ENCODE measurements at places on chromosomes 3 and 15.

- no peak for DNase-seq
- H3K4me1 ChIP-seq, result no peaks in the 10 kb centered on the region
- peaks cover 22% of the 10 kb centered on the region for H3K27me3 ChIP-seq
- H3K27ac ChIP-seq, result no peak overlapping the region
- H3K36me3 ChIP-seq, result no peaks in the 10 kb centered on the region
These were observed 270.0 kb downstream of the GOLGA6L6 start for GRCh38 chr15:20271647-20272046.

- DNase-seq, result no peak
- H3K4me1 ChIP-seq, result peaks cover 9% of the 10 kb centered on the region
- no peaks in the 10 kb centered on the region for H3K27me3 ChIP-seq
- H3K36me3 ChIP-seq, result no peaks in the 10 kb centered on the region
These were observed 1.5 kb upstream of the FBXO22 start for GRCh38 chr15:75902129-75902557.

DNA sequence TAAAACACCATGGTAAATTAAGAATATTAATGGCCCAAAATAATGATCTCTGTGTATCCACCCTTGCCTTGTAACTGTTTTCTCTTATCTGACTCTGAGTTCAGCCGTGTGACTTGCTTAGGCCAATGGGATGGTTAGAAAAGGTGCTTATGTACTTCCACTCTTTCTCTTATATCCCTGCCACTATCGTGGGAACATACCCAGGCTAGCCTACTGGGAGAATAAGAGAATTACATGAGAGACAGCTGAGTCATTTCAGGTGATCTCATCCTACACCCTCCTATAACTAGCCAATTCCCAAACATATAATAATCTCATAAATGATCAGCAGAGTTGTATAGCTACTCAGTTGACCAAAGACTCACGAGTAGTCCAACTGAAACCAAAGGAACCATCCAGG, 98.3 kb upstream of the ABI3BP start:
- H3K36me3 ChIP-seq, result no peaks in the 10 kb centered on the region
- H3K27ac ChIP-seq, result no peak overlapping the region
- H3K4me3 ChIP-seq, result no peak overlapping the region
- no peaks in the 10 kb centered on the region for H3K4me1 ChIP-seq
- DNase-seq, result no peak

GRCh38 chr3:99761415-99762165, 56.1 kb upstream of the CMSS1 start:
- H3K4me3 ChIP-seq, result no peak overlapping the region
- no peaks in the 10 kb centered on the region for H3K27me3 ChIP-seq
- H3K4me1 ChIP-seq, result peaks cover 49% of the 10 kb centered on the region
- DNase-seq, result no peak
- no peaks in the 10 kb centered on the region for H3K36me3 ChIP-seq

DNA sequence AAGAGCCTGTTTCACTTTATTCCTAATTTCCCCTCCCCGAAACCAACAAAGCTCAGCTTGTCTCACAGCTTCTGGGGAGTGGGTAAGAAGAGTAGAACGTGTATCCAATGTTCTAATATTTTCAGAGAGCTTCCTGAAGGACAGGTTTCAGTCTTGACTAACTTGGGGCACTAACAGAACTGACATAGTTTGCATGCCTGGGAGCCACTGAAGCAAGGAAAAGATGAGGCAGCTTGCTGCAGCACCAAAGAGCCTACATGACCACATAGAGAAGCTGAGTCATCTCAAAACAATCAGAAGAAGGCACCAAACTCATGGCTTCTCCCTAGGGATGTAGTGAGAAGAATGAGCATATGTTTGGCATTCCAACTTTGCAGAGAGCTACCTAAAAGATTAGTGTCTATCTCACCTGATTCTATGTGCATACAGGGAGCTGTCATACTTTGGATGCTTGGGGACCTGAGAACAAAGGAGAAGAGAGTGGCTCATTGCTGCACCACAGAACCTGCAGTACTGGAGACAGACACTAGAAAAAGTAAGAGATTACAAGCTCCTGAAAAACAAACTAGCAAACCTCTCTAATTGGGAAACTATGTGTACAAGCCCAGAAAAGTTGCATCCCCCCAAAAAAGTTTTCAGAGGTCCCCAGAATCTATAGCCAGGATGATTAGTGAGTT, 86.9 kb downstream of the DCLK3 start:
- no peaks in the 10 kb centered on the region for H3K36me3 ChIP-seq
- no peak overlapping the region for H3K27ac ChIP-seq
- DNase-seq, result no peak
- H3K4me3 ChIP-seq, result no peak overlapping the region
- H3K27me3 ChIP-seq, result no peaks in the 10 kb centered on the region
- no peaks in the 10 kb centered on the region for H3K4me1 ChIP-seq

GRCh38 chr15:38080651-38081275, 146.3 kb downstream of the TMCO5A start:
- no peaks in the 10 kb centered on the region for H3K36me3 ChIP-seq
- H3K4me1 ChIP-seq, result peaks cover 22% of the 10 kb centered on the region
- H3K27me3 ChIP-seq, result no peaks in the 10 kb centered on the region
- H3K4me3 ChIP-seq, result no peak overlapping the region
- no peak for DNase-seq

- no peak for DNase-seq
- no peaks in the 10 kb centered on the region for H3K36me3 ChIP-seq
- no peak overlapping the region for H3K27ac ChIP-seq
These were observed 971.6 kb downstream of the ZPLD1 start for GRCh38 chr3:103406320-103406850.

DNA sequence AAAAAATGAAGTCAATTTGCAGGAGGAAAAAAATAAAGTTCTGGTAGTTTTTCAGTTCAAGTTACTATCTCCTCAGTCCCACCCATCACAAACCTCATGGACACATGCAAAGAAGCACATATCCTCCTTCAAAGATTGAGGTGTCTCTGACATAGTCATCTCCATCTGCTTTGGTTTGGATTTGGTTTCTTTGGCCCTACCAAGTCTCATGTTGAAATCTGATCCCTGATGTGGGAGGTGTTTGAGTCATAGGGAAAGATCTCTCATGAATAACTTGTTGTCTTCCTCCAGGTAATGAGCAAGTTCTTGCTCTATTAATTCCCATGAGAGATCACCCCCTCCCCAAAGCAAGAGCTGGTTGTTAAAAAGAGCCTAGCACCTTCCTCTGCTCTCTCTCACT, 446.8 kb downstream of the IGSF11 start:
- H3K4me1 ChIP-seq, result no peaks in the 10 kb centered on the region
- H3K27ac ChIP-seq, result no peak overlapping the region
- H3K4me3 ChIP-seq, result no peak overlapping the region

DNA sequence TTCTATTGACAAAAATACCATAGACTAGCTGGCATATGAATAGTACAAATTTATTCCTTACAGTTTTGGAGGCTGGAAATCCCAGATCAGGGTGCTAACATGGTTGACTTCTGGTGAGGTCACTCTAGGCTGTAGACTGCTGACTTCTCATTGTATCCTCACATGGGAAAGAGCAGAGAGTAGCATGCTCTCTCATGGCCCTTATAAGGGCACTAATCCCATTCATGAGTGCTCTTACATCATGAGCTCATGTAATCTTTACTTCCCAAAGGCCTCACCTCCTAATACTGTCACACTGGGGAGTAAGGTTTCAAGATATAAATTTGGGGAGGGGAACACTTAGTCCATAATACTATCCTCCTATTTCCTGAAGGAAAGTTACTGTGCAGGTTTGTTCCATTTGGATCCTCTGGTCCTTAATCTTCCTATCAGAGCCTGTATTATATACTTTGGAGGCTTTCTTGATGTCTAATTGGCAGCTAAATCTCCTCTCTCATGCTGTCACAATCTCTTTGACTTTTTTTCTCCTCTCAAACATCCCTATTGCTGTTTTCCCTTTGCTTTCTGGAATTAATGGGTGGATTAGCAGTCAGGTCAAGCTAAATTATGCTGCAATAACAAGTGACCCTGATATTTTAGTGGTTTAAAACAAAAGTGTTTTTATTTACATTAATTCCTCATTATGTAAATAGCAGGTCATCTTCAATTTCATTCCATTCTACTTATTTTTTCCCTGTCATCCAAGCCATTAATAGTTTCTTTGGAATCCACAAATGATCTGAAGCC, 23.1 kb upstream of the LEKR1 start:
- no peak for DNase-seq
- H3K4me3 ChIP-seq, result no peak overlapping the region
- H3K4me1 ChIP-seq, result no peaks in the 10 kb centered on the region
- no peaks in the 10 kb centered on the region for H3K27me3 ChIP-seq
- no peak overlapping the region for H3K27ac ChIP-seq
- no peaks in the 10 kb centered on the region for H3K36me3 ChIP-seq

DNA sequence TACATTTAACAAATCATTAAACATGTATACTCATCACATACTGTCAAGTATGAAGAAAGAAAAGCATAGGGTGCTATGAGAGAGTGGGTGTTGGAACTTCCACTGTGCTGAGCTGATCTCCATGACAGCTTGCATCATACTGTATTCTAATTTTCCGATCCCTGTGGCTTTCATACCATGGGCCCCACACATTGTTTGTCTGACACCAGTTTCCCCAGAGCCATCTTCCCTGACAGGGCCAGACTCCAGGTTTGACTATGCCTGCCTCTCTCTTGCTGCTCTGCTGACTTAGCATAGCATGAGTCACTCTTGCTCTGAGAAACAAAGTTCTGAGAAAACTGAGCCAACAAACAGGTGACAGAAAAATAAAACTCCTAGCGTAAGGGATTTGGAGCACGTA, 37.0 kb upstream of the CASR start:
- DNase-seq, result no peak
- no peak overlapping the region for H3K27ac ChIP-seq
- no peaks in the 10 kb centered on the region for H3K4me1 ChIP-seq
- H3K36me3 ChIP-seq, result no peaks in the 10 kb centered on the region
- H3K4me3 ChIP-seq, result no peak overlapping the region
- H3K27me3 ChIP-seq, result no peaks in the 10 kb centered on the region

- no peak for DNase-seq
- no peaks in the 10 kb centered on the region for H3K36me3 ChIP-seq
- H3K27ac ChIP-seq, result no peak overlapping the region
- H3K27me3 ChIP-seq, result peaks cover 24% of the 10 kb centered on the region
- H3K4me1 ChIP-seq, result peaks cover 20% of the 10 kb centered on the region
- no peak overlapping the region for H3K4me3 ChIP-seq
These were observed 4.5 kb downstream of the ESYT3 start for GRCh38 chr3:138438896-138439295.

GRCh38 chr3:67526246-67526645, 128.2 kb downstream of the SUCLG2 start:
- no peak overlapping the region for H3K27ac ChIP-seq
- peaks cover 16% of the 10 kb centered on the region for H3K4me1 ChIP-seq
- H3K27me3 ChIP-seq, result no peaks in the 10 kb centered on the region
- H3K4me3 ChIP-seq, result no peak overlapping the region
- DNase-seq, result no peak

- peaks cover 16% of the 10 kb centered on the region for H3K27me3 ChIP-seq
- H3K27ac ChIP-seq, result no peak overlapping the region
These were observed 95.7 kb upstream of the MCTP2 start for GRCh38 chr15:94135486-94136147.

DNA sequence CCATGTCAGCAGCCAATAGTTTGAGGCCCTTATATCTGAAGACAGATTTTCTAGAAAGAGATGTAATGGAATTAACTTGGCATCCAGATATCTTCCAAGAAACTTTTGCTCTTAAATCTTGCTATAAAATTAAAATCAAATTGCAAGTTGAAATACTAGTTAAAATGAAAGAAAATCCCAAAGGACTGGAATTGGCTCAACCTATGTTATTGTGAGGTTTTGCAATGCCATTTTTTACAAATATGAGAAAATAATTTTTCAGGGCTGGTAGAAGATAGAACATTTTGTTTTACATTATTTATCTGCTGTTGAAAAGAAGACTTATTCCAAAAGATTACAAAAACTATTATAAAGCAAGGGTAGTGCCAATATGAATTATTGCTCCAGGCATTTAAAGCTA, 92.2 kb upstream of the AGTR1 start:
- no peak overlapping the region for H3K4me3 ChIP-seq
- H3K36me3 ChIP-seq, result no peaks in the 10 kb centered on the region
- DNase-seq, result no peak
- no peaks in the 10 kb centered on the region for H3K4me1 ChIP-seq

- no peak overlapping the region for H3K4me3 ChIP-seq
- peaks cover 30% of the 10 kb centered on the region for H3K4me1 ChIP-seq
- no peaks in the 10 kb centered on the region for H3K36me3 ChIP-seq
- peaks cover 66% of the 10 kb centered on the region for H3K27me3 ChIP-seq
- no peak for DNase-seq
- no peak overlapping the region for H3K27ac ChIP-seq
These were observed 35.0 kb upstream of the HES1 start for GRCh38 chr3:194100856-194101390.

GRCh38 chr3:182533394-182533793, 259.9 kb upstream of the ATP11B start:
- no peak for DNase-seq
- no peak overlapping the region for H3K4me3 ChIP-seq
- H3K27ac ChIP-seq, result no peak overlapping the region
- H3K36me3 ChIP-seq, result no peaks in the 10 kb centered on the region
- no peaks in the 10 kb centered on the region for H3K4me1 ChIP-seq
- H3K27me3 ChIP-seq, result no peaks in the 10 kb centered on the region

DNA sequence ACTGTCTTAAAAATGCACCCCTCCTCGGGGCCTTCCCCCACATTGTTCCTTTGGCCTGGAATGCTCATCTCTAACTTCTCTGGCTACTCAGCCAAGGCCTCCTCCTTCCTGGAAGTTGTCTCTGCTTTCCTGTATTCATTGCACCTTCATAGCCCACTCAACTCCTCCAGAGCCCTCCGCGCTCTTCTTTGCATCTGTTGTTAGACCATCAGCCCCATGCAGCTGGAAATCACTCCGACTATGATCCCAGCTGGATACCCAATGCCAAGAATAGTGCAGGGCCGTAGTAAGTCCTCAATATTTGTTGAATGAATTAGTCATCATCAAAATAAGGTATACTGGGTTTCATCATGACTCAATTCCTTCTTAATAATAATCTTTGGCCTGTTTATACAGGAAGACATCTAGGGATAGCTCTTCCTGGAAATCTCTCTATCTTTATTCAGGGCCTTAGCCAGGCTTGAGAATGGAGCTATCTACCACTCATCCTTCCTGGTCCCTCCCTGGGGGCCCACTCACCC, 112.7 kb downstream of the SYNPR start:
- DNase-seq, result no peak
- no peaks in the 10 kb centered on the region for H3K27me3 ChIP-seq
- H3K4me1 ChIP-seq, result no peaks in the 10 kb centered on the region
- no peak overlapping the region for H3K4me3 ChIP-seq
- H3K36me3 ChIP-seq, result no peaks in the 10 kb centered on the region

DNA sequence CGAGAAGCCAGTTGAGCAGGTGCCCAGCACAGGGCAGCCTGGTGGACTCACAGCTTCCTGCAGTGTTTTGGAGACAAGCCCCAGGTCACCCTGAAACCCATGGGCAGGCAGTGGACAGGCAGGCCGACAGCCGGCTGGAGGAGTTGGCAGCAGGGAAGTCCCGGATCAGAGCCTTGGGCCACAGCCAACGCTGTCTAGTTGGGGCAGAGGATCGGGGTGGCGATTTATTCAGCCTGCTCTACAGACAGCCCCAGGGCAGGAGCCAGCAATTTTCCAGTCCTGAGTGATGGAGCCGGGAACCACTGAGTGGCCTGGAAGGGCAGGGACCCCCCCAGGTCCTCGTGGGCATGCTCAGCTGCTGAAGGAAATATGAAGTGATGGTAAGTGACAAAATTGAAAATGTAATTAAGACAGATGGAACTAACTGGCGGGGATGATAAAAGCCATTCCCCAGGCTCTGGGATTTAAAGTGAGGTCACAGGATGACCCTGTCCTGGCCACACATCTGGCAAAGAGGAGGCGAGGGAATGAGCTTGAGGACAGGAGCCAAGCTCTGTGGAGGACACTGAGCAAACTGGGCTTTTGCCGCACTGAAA, 34.4 kb upstream of the TBC1D21 start:
- peak; percentile 81 for DNase-seq
- no peak overlapping the region for H3K4me3 ChIP-seq
- no peaks in the 10 kb centered on the region for H3K36me3 ChIP-seq

Measured in heart right ventricle (tissue), 16 donors.